ENCODE measurements at places on chromosomes 2 and 18. TPM values are rescaled to one million over a fixed set of nuclear protein-coding genes. Genes with fewer than 3 reads are reported as not detected.

LCT gene
- total RNA-seq, result not detected

C1GALT1C1L gene
- total RNA-seq, result not detected

IL36RN gene
- not detected for total RNA-seq

PLB1 gene
- total RNA-seq, result 2.3 TPM

CFAP221 gene
- 5.6 TPM for total RNA-seq

REG3G gene
- not detected for total RNA-seq

TP53I3 gene
- total RNA-seq, result 11.9 TPM

PTPN2 gene
- 94.7 TPM for total RNA-seq

- DNase-seq, result peak; percentile 35
These were observed 44.0 kb downstream of the PDCL3 start for GRCh38 chr2:100606726-100607343.

- DNase-seq, result no peak
These were observed 235.6 kb downstream of the BCL11A start for GRCh38 chr2:60317844-60318243.

DNA sequence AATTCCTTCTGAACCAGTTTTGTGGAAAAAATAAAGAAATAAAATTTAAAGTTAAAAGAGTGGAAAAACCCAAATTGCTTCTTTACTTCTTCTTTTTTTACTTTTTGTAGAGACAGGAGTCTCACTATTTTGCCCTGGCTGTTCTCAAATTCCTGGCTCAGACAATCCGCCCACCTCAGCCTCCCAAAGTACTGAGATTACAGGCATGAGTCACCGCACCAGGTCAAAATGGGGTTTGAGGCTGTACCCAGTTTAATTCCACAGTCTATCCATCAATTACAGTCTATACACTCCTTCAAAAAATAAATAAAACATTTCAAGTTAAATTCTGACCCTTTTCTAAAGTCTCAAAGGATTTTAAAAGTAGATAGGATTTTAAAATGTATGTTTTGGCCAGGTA, 120.3 kb downstream of the FAM161A start:
- peak; percentile 3 for DNase-seq

DNA sequence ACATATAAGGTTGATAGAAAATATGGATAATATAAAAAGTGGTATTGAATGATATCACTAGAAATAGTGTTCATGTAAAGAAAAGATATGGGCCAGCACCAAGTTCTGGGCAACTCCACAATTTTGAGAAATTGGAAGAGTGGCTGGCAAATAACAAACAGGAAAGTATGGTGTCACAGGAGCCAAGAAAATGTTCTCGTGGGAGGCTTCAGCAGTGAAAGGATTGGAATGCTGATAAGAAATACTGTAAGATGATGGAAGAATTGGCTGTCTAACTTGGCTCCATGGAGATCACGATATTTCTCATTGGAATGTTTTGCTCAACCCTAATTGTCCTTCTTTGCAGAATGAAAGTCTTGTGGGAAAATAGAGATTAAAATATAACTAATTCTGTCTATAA, 856.8 kb downstream of the DPP10 start:
- no peak for DNase-seq

DNA sequence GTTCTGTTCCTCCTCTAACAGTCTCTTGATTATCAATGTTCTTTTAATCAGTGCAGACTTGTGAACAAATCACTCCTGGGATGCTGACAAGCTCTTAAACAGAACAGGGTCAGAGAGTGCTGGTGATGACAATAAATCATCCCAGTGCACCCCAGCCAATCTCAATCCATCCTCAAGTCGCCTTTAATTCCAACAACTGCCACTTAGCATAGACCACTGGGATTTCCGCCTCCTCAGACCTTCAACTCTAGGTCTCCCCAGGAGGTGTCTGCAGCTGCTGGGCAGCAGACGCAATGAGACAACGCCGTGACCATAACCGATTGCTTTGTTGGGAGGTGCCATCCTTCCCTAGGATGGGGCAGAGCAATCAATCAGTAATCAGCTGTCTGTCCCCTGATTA, 184.2 kb upstream of the ACAA2 start:
- DNase-seq, result no peak

- DNase-seq, result no peak
These were observed 41.3 kb upstream of the ZNF532 start for GRCh38 chr18:58823412-58823811.

- no peak for DNase-seq
These were observed 1710.2 kb upstream of the SLC39A10 start for GRCh38 chr2:193946806-193947205.

DNA sequence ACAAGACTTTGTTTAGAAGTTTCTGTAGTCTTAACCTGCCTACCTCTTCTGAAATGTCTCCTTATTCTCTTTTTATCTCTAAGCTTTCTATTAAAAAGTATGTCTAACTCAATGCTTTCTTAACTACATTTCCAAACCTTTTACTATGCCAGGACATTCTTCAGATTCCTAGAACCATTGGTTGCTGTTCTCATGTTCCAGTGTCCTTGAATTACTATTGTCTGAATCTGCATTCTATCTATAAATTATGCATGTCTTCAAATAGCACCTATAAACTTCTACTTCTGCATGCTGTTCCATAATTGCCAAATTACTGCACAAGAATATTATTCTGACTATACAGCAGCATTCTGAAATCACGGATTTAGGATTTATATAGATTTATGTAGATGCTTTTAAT, 166.0 kb upstream of the VWC2L start:
- no peak for DNase-seq

DNA sequence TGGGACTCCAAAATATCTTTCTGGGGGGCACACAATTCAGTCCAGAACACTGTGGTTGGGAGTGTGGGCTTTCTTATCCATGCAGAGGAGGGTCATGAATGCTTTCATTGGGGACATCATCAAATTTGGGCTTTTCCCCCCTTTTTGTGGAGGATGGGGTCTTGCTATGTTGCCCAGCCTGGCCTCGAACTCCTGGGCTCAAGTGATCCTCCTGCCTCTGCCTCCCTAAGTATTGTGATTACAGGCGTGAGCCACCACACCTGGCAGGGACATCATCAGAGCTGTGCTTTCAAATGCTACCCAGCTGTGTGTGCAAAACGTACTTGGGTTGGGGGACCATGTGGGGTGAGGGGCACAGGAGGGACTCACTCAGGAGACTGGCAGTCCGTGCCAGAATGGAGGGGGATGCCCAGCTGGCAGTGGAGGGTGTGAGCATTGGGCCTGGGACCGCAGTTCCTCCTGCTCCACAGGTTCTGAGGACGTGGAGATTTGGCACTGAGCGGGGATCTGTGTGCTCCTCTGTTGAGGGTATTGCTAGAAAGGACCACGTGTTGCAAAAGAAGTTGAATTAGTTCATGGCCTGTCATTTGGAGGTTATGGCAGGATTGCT, 24.4 kb downstream of the EMILIN2 start:
- no peak for DNase-seq

- no peak for DNase-seq
These were observed 134.9 kb downstream of the LTBP1 start for GRCh38 chr2:33081691-33082090.

DNA sequence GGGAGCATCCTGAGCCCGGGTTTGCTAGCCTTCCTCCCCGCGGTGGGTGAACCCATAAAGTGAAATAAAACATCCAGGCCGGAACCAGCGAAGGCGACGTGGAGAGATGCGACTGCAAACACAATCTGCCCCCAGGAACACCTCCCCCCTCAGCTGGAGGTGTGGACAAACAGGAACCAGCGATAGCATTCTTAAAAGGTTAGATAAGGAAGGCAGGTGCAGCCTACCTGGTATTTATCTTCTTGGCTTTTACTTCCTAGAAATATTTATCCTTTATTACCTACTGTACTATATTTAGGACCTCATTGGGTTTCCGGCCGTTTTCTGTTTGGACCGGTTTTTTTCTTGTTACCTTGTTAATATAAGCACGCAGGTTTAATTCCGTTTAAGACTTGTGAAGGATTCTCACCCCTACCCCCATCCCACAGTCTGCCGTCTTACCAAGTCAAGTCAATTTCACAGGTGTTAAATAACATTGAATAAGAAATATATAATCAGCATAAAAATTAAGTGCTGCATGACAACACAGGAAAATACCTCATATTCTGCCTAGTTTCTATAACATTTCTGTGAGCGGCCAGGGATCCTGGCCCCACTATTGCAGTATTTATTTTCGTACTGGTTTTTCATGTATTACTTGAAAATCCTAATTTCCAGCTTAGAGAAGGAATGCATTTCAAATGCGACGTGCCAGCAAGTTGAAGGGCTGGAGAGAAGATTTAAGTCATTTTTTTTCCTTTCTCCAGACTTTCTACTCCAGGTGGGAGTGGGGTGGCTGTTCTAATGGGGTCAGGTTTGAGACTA, 224.0 kb upstream of the ID2 start:
- DNase-seq, result no peak

DNA sequence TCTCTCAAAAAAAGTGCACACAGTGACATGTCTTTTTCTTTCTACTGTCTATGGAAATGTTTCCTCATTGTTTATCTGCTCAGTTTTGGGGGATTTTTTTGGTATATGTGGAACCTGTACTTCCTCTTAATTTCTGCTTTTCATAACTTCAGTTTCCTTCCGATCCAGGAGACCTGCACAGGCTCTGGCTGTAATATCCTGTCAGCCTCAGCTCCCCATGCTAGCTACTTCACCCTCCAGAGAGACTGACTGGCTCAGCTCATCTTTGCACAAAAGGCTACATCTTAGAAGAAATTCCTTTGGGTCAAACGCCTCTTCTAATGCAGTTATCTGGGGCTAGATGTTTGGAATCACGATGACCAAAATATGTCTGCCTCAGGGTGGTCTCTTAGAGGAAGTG, 378.4 kb downstream of the RND3 start:
- no peak for DNase-seq

DNA sequence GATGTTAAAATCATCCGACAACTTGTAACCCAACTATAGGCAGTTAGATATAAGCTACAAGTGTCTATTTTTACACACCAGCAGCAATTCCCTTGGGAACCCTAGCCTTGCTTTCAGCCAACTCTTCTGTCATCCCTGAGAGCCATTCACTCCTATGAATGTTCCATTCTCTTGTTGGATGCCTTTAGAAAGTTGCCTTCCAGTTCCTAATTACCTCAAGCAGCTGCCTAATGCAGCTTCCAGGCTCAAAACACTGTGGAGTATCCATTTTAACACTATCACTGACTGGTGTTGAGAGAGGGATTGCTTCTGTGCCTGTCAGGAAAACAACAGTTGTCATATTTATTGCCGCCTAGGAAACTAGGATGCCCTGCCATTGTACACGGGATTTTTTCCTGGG, 402.0 kb upstream of the ACVR2A start:
- DNase-seq, result no peak

DNA sequence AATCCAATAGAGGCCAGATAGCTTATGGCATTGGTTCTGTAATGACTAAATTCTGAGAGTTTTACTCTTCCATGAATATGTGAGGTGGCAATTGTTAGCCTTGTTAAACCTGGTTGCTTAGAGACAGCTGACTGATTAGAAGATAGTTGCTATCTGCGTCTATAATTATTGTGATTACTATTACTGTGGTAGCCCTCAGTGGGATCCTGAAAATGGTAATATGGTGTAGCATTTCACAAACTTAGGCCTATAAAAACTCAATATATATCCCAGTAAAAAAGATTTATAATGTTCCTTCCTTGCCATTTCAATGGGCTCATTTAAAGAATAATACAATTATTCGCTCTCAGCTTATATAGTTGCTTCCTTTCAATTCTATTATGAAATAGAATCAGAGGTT, 405.8 kb upstream of the CDH2 start:
- no peak for DNase-seq

DNA sequence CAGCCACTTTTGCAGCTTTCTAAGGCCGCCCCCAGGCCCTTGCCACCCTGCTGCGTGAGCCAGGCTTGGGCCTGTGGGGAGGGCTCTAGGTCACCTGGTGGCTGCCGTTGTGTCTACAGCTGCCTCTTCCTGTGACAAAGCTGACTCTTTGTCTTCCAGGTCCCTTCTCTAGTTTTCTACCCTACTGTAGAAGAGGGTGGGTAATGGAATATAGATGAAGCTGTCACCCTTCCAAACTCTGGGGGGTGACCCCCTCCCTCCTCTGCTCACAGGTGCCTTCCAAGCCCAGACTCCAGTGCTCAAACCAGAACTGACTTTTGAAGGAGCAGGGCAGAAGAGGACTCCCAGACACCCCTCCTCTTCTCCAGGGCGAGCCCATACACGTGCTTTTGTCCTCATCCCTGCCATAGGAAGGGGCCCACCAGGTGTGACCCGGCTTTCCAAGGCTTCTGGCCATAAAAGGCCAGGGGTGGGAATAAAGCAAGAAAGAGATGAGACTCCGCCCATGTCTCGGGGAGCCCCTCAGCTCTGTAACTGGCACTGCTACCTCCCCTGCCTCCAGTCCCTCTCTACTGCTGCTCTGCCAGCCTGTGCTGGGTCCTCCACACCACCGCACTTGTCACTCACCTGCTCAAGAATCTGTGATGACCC, 17.9 kb upstream of the SDC1 start:
- DNase-seq, result no peak

All from occipital lobe (tissue), 3 donors.